ENCODE measurements at places on chromosomes 7 and 10.

GRCh38 chr10:86785037-86785436 is 28.6 kb downstream of the BMPR1A start:
- no peak for DNase-seq

DNA sequence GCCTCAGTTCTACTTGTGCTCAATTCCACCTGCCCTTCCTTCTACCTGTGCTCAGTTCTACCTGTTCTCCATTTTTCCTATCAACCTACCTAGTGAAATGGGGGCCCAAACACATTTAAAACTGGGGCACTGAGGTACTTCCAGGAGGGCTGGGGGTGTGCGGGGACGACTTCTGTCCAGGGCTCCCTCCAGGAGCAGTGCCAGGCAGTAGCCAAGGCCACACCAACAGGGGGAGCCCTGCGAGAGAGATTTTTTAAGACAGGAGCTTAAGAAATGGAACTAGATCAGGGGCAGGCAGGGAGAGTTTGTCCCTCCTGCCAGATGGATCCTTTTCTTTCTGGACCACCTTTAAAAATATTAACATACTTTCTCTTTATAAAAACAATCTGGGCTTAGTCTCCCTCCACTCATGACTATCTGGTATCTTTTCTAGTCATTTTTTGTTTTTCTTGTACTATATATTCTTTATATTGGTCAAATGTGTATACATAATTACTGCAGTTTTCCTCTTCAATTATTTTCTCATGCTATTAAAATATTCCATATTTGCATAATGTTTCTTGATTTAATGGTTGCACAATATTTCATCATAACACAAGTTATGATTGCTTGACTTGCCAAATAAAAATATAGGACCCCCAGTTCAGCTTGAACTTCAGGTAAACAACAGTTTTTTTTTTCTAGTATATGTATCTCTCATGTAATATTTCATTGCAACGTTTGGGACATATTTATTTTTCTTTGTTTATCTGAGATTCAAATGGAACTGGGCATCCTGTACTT is 47.3 kb upstream of the INSYN2A start:
- no peak for DNase-seq

DNA sequence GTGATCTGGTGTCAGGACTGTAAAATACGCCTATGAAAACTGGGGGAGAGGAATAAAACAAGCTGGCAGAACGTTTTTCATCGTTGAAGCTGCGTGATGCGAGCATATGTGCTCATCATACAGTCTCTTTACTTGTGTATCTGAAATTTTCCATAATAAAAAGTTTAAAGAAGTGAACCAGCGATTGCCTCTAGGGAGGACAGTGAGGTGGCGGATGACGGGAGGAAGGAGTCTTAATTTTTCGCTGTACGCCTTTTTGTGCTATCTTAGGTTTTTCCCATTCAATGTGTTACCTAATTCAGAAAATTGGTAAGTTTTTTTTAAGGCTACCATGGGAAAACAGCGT is 891 bp upstream of the WAPL start:
- no peak for DNase-seq

DNA sequence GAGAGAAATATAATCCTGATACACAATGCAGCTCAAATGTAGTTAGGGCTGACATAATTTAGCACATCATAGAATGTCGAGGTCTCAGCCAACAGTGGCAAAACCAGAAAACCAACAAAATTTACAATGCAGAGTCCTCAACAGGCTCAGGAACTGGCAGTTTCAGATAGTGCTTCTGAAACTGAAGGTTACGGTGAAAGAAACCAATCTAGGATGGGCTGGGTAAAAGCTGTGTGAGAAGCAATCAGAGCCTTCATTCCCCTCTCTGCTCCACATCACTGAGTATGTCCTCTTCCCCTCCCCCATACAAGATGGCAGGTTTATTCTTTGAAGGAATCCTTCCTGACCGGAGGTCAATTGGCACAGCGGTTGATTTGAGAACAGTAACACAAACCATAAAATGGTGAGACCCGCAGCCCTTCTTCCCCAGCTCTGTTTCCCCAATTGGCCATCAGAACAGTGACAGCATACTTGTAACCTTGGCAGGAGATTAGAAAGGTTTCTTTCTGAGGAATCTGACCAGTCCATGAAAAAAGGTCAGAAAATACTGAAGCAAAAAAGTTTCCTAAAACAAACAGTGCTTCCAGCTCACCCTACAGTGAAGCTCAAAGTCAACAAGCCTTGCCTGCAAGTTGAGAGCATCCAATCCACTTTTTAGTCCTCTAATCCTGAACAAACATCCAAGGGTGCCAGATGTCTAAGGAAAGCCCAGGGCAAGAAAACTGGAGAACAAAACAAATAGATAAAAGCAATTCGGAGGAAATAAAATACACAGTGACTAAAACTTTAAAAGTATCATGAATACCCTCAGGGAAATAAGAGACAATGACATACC is 53.9 kb upstream of the IL6 start:
- DNase-seq: no peak

- peak; percentile 22 for DNase-seq
Observed at GRCh38 chr7:3916146-3916545, 615.1 kb downstream of the SDK1 start.

DNA sequence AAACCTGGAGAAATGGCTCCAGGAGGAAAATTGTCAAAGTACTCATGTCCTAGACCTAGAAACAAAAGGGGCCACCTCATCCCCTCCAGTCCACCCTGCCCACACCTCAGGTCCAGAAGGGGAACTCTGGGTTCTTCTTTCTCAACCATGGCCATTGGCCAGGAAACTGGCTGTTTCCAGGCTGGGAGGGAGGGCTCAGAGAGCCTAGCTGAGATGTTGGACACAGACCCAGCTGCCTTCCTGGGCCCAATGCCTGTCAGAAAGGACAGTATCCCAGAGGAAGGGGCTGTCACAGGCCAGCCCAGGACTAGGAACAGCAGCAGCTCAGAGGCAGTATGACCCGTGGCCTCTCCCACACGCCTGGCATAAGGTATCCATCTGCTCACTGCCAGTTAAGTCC is 9.6 kb downstream of the GRID1 start:
- no peak for DNase-seq
